T-helper 1 cell (primary cell): ENCODE measurements at places on chromosomes 1 and 21.

DNA sequence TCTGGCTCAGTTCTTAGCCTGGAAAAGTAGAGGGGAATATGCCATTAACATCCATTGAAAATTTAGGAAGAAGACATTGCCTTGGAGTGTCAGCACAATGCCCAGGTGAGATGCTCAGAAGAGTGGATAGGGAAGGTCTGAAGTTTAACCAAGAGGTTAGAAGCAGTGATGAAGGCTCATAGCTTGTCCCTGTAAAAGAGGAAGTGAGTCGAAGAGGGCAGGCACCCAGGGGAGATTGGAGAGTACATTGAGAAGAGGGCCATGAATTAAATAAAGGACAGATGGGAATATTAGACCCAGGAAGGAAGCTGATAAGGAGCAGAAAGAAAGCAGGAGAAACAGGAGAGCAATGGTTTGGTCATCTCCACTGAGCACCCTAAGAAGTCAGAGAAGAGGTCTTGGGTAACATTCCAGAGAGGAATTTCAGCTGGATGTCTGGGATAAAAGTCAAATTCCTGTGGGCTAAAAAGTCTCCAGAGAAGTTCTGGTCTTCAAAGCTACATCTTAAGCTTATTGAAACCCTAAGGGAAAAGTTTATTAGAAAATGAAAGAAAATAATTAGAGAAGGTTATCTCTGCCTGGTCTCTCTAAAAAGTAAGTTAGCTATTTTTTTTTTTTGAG is 17.3 kb downstream of the C8B start:
- no peak for DNase-seq

GRCh38 chr1:240827786-240828185 is 215.8 kb upstream of the GREM2 start:
- DNase-seq, result no peak

DNA sequence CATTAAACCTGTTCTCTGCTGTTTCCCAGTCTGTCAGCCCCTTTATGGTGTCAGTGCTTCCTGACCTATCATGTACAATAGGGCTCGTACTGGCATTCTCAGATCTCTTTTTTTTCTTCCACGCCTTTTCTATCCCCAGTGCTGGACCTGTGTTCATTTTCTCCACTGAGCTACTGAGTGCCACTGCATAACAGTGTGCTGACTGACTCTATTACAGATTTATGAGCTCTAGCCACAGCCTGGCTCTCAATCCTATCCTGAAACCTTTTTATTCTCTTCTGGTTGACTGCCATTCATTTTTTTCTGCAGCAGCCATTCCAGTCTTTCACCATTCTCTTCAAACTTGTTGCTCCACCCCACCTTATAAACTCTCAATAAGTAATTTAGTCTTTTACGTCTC is 59.6 kb upstream of the MACF1 start:
- no peak for DNase-seq

- no peak for DNase-seq
Measured at GRCh38 chr1:41683681-41684500, 199.4 kb upstream of the EDN2 start.

- DNase-seq, result peak; percentile 89
Measured at GRCh38 chr1:234730770-234731568, 121.0 kb upstream of the IRF2BP2 start.

DNA sequence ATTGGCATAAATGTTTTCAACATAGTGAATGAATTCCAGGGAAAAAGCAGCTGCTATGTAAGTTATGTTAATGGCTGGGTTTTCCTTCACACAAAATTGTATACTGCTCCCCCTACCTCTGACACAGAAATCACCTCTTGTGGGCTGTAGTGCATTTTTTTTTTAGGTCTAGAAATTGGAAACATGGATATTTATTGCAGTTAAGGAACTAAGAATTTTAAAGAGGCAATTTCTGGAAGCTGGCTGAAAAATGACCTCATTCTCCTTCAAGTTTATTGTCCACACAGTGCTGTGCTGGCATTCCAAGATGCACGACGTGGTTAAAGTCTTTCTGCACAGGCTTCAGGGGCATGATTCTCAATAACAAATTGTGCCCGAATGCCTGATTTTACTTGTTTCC is 1424.2 kb downstream of the MRPL39 start:
- no peak for DNase-seq

DNA sequence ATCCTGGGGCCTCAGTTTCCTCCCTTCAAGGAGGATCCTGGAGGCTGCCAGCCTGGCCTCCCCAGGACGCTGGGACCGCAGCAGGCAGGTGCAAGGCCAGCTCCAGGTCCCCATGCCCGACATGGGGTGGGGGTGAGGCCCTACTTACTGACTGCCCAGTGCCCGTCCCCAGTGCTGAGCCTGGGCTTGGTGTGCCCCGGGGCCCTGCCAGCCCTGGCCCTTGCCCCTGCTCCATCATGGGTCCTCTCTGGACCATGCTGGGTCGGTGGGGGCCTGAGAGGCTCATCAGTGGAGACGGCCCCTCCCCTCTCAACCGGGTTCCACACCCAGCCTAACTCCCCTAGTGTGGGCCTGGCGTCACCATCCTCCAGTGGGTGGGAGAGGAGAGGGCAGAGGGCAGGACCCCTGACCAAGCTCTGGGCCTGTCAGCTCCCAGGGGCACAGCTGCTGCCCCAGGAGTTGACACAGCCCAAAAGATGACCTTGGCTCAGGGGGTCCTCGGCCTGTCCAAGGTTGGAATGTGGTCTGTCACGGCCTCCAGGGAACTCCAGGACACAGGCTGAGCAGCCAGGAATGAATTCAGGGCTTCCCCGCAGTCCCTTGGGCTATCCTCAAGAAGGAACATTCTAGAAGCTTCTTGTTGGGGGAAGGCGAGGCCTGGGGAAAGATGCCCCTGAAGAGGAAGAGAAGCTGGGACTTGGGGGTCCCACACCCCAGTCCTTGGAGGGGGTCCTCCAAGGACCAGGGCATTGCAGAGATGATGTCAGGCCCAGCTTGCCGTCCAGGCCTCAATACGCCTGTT is 17.6 kb upstream of the ARF1 start:
- DNase-seq, result no peak

- DNase-seq, result no peak
Measured at GRCh38 chr1:199792874-199793273, 234.6 kb upstream of the NR5A2 start.
